ENCODE measurements at places on chromosomes 6 and 20.

- DNase-seq = no peak
These were observed 6.0 kb upstream of the CPNE5 start for GRCh38 chr6:36845233-36845632.

- DNase-seq = no peak
These were observed 21.3 kb downstream of the HLA-E start for GRCh38 chr6:30510419-30511168.

GRCh38 chr6:44250067-44250717 is 3.3 kb downstream of the HSP90AB1 start:
- no peak for DNase-seq

GRCh38 chr6:137830511-137830911 is 36.5 kb upstream of the TNFAIP3 start:
- DNase-seq = no peak

DNA sequence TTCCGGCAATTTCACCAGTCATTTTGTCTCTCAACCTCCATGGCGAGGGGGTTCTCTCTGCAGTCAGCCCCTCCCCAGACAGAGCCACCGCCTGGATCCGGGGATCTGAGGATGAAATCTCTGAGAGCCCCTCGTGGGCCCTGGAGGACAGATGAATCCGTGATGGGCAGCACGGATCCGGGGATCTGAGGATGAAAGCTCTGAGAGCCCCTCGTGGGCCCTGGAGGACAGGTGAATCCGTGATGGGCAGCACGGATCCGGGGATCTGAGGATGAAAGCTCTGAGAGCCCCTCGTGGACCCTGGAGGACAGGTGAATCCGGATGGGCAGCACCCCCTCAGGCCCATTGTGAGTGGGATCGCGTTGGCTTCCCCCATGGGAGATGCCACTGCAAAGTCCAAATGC is 106.5 kb downstream of the DACT2 start:
- DNase-seq = no peak

DNA sequence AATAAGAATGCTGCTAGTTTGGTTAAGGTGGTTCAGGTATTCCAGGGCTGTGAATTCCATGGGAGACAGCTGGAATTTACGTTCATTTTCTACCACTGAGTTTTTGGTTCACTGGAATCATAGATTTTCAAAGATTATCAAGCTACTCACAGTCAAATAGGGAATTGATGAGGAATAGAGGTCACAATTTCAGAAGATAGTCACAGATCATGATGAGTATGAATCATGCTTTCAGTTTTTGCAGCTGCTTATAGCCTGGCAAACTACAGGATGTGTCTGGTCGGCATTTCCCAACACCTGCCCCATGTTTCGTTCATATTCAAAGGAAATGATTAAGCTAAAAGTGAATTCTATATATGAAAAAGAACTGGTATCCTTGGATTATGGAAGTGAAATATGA is 58.7 kb downstream of the BCKDHB start:
- no peak for DNase-seq

DNA sequence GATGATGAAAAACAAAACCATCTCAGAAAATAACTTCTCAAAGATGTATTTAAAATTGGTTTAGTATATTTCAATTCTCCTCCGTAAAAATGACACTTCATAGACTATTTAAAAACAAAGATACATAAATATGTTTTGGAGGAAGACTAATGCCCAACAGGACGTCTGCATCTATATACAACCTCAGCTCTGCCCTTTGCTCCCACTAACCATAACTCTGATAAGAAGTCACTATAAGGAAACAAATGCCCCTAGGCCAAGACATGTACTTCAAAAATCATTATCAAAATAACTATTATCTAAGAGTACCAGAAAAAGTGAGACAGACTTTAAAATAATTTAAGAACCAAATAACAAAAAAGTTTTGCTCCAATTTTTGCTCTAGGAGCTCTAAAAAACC is 23.4 kb downstream of the PLAGL1 start:
- DNase-seq = no peak

Data from NCI-H1694 treated with DMSO at 0.1 percent for 48 hours (cell line).